Activated CD8-positive, alpha-beta T cell treated with anti-CD3 and anti-CD28 coated beads for 36 hours (primary cell): ENCODE measurements at places on chromosomes 13 and 19.

DNA sequence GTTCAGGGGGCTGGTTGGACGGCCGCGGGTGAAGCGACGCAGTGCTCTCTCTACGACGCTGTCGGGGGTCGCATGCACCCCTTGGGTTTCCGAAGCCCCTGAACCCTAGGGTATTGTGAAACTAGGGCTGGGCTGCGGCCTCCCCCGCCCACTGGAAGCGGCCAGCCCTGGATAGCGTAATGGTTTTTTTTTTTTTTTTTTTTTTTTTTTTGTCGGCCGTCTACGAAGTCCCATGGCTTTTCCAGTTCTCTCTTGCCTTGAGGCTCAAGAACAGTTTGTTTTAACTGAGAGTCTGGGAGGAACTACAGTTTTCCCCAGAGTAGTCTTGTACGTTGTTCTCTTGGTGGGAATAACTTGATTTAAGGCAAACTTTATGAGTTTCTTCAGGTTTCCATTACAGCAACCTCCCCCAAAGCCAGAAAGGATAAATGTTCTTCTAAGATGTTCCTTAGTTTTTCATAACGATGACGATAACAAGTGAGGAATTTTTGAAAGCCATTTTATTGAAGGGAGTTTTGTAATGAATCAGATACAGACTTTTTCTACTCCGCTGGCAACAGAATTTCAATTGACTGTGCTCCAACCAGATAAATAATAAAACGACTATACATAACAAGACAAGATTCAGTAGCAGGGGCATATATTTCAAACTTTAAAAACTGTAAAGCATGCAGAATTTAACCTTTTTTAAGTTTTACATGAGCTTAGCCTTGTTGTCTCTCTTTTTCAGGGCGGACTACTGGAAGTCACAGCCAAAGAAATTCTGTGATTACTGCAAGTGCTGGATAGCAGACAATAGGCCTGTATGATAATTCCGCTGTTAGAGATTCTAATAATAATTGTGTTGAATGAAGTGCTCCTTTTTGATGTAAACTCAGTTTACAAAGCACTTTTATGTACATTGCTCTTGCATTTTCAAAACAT lies 867 bp downstream of the WBP4 start:
- no peak for DNase-seq

DNA sequence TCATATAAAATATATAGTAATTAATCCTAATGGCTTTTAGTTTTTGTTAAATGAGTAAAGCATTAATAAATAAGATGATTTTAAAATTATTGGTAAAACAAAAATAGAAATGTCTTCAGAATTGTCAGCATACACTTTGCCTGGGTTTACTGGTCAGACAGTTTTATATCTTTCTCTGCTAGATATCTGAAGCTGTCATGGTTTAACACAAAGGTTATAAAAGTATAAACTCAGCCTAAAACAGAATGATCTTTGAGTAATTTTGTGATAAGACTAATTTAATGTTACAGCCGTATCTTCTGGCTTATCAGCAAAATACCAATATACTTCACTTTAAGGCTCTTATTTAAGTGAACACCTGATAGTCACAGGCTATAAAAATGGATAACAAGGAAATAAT lies 17.8 kb upstream of the NAA16 start:
- DNase-seq, result no peak

GRCh38 chr19:44745341-44745831 lies 3.1 kb upstream of the BCL3 start:
- DNase-seq, result no peak

DNA sequence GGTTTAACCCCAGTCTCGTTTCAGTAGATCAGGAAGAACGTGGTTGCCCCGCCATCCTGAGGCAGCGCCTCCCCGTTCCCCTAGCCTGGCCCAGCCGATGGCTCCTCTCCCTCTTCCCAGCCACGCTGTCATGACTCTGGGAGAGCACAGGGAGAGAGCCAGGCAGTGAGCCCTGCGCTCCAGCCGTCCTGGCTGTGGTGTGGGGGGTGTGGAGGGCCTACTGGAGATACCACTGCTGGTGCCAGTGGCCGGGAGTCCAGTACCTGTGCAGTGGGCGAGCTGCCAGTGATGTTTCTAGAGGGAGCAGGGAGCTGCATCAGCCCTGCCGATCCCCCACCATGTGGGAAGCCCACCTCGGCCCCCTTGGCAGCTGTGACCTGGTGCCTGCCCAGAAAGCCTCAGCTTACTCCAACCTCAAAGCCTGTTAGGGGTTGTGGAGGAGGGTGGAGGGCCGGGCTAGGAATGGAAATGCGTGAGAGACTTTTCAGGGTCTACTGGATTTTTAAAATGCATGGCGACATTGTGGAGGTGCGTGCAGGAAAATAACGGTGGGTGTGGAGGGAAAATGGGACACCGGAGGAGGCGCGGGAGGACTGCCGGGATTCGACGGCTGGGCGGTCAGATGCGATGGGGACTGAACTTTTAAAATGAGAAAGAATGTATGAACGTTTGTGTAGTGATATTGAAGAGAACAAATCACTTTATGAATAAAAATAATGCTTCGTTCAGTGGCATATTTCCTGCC lies 4.9 kb downstream of the TEX29 start:
- DNase-seq, result no peak

GRCh38 chr19:6465006-6465405 lies 935 bp downstream of the CRB3 start:
- DNase-seq, result no peak

DNA sequence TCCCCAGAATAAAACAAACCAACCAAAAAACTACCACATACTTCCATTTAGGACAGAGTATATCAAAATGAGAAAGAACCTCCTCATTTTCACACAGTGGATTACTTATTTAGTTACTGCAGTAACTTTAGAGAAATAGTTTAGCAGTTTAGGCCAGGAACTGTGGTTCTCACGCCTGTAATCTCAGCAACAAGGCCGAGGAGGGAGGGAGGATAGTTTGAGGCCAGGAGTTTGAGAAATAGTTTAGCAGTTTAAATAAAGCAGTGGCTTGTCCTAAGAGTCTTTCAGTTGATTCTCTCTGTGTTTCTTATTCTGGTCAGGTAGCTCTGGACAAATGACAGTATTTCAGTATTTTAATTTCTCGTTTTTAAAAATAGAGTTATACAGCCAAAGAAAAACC lies 9.4 kb downstream of the HMGB1 start:
- no peak for DNase-seq

- DNase-seq, result no peak
Measured at GRCh38 chr13:41370736-41371135, 59.7 kb downstream of the NAA16 start.

DNA sequence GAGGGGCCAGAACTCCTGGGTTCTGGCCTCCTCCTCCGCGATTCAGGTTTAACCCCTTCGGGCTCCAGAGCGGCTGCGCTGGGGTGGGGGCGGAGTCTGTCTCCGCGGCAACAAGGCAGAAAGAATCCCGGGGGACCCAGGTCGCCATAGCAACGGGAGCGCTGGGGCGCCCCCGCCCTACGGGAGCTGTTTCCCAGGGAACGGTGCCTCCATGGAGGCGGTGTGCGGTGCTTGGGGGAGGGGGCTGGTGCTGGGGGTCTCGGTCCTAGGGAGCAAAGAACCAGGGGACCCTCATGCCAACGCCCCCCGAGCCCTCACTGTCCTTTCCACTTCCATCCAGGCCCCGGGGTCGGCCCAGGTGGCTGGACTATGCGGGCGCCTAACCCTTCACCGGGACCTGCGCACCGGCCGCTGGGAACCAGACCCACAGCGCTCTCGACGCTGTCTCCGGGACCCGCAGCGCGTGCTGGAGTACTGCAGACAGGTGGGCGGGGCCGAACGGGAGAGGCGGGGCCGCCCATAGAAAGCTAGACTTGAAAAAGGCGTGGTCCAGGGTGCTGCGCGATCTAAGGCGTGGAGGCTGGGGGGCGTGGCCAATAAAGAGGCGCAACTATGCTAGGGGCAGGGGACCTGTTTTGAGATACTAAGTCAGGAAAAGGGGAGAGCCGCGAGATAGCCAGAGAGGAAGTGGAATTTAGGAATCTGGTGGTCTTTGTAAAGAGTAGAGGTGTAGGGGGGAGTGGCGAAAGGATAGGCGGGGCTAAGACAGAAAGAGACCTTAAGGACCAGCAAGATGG lies 1.2 kb downstream of the APLP1 start:
- peak; percentile 94 for DNase-seq

- DNase-seq, result no peak
Measured at GRCh38 chr19:46402725-46403124, 10.6 kb downstream of the CCDC8 start.

GRCh38 chr19:49997709-49998108 lies 27.5 kb downstream of the VRK3 start:
- DNase-seq, result peak; percentile 48

- DNase-seq, result peak; percentile 16
Measured at GRCh38 chr19:19262190-19263057, 10.7 kb downstream of the TM6SF2 start.

GRCh38 chr13:36718686-36719085 lies 44.9 kb downstream of the SERTM1 start:
- DNase-seq, result no peak

DNA sequence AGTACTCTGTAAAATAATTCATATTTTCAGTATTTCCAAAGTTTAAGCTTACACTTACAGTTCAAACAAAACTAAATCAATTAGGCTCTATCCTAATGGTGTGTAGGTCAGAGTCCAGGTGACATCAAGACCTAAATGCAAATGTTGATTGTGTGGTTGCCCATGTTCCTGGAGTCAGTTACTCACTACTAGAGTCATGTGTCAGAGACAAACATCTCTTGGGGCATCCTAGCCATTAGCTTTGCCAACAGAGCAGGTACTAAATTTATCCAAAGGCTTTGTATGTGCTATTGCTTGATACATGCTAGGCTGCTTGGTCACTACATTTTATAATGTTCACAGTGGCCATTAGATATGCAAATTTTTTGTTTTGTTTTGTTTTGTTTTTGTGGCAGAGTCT lies 11.7 kb downstream of the SPRY2 start:
- DNase-seq, result no peak

GRCh38 chr13:40158218-40158617 lies 502.8 kb downstream of the COG6 start:
- DNase-seq, result peak; percentile 18

DNA sequence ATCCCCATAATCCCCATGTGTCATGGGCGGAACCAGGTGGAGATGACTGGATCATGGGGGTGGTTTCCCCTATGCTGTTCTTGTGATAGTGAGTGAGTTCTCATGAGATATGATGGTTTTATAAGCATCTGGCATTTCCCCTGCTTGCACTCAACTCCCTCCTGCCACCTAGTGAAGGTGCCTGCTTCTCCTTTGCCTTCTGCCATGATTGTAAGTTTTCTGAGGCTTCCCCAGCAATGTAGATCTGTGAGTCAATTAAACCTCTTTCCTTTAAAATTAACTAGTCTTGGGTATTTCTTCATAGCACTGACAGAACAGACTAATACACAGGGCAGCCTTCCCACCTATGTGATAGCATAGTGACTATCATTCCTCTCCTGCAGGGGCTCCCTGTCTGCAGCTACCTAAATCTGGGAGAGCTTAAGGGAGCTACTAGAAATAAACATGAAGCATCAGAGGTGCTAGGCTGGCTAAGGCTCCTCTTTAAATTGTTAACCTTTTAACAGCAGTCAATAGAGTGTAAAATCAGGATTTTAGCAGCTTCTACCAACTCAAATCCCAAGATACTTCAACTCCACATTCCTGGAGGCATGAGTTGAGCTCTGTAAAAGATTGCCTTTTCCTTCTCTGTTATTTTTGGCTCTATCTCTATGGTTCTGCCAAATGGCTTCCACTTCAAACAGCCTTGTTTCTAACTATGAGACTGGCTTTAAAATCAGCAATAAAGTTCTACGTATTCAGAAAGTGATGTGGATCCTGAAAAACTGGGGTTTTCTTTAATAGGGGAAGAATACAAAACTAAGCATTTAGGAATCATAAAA lies 112.3 kb downstream of the VWA8 start:
- DNase-seq, result no peak

GRCh38 chr19:43619262-43620060 lies at the start of gene ZNF428:
Gene ZNF428 (minus strand): TSS chr19:43619629. CDS start chr19:43614304, 5,325 bp downstream.
- DNase-seq, result peak; percentile 90

- no peak for DNase-seq
Measured at GRCh38 chr19:38676023-38676877, 28.8 kb downstream of the ACTN4 start.

- no peak for DNase-seq
Measured at GRCh38 chr19:42424712-42425131, 2.5 kb downstream of the LIPE start.

- DNase-seq, result no peak
Measured at GRCh38 chr13:89930861-89931260, 1416.6 kb upstream of the MIR17HG start.

DNA sequence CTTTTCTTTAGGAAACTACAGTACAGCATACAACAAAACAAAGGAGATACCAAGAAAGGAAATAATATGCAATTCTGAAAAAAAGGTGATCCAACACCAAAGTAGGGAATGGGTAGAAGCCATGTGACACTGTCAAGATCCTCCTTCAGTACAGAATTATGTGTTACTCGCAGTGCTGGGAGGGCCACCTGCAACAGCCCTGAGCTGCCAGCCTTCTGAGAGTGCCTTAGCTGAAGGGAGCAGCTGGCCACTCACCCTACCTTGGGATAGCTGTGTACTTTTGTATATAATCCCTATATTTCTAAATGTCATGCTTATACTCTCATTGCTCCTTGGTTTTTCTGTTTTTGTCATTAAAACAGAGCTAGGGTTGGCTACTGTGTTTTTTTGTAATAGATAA lies 1518.2 kb upstream of the PCDH20 start:
- no peak for DNase-seq

DNA sequence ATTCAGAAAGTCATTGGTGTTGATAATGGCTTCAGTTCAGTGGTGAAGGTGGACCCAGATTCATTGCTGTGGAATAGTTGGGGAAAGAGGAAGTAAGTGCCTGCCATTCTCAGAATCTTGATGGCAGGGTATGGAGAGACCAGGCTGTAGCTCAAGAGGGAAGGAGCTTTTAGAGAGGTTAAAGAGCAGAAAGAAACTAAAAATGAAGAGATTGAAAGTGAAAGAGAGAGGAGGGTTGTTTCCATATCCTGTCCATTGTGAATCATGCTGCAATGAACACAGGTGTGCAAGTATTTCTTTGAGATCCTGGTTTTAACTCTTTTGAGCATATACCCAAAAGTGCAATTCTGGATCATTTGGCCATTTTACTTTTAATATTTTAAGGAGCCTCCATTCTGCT lies 12.5 kb downstream of the GJB6 start:
- DNase-seq, result no peak

- DNase-seq, result peak; percentile 15
Measured at GRCh38 chr19:4967738-4968461, 1.0 kb upstream of the KDM4B start.
